ENCODE measurements at places on chromosomes 13 and 19. TPM values are rescaled to one million over a fixed set of nuclear protein-coding genes. Genes with fewer than 3 reads are reported as not detected.

Gene SHISA2
- not detected for total RNA-seq

Gene VSTM1
- not detected for total RNA-seq

GRCh38 chr19:46859637-46860124, 1.1 kb upstream of the ARHGAP35 start:
- H3K4me3 ChIP-seq, result peak overlapping the region; percentile 69
- H3K4me1 ChIP-seq, result peaks cover 59% of the 10 kb centered on the region
- H3K36me3 ChIP-seq, result no peaks in the 10 kb centered on the region
- peak overlapping the region; percentile 99 for H3K27ac ChIP-seq

DNA sequence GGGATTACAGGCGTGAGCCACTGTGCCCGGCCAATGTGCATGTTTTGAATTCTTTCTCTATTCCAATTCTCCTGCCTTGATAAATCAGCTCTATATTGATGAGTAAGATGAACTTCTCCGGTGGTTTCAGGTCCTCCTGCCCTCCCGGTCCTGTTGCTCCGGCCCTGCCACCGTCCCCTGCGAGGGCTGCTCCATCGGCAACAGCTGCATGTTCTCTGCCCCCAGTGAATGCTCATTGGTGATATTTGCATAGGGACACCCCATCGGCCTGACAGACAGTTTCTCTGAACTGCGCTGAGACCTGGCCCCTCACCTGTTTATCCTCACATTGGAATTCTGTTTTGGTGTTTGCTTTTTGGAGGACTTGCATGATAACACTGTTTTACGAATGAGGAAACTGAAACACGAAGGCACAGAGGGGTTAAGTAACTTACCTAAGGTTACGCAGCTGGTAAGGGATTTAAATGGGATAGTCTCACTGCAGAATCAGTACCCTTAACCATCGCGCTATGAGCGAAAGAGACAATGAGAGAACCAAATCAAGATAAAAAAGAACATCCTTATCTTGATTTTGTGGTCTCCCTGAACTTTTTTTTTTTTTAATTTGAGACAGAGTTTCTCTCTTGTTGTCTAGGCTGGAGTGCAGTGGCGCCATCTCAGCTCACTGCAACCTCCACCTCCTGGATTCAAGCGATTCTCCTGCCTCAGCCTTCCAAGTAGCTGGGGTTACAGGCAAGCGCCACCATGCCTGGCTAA, 32.2 kb downstream of the ZNF557 start:
- no peaks in the 10 kb centered on the region for H3K36me3 ChIP-seq
- H3K27me3 ChIP-seq, result peaks cover 5% of the 10 kb centered on the region
- no peak for DNase-seq
- H3K27ac ChIP-seq, result no peak overlapping the region
- H3K4me3 ChIP-seq, result no peak overlapping the region

- no peak overlapping the region for H3K4me3 ChIP-seq
- H3K4me1 ChIP-seq, result peaks cover 14% of the 10 kb centered on the region
- no peaks in the 10 kb centered on the region for H3K27me3 ChIP-seq
- no peak for DNase-seq
- peak overlapping the region; percentile 20 for H3K27ac ChIP-seq
These were observed 36.7 kb upstream of the LPAR6 start for GRCh38 chr13:48449656-48450055.

Gene IZUMO2
- not detected for total RNA-seq

- peaks cover 16% of the 10 kb centered on the region for H3K4me1 ChIP-seq
- no peak overlapping the region for H3K27ac ChIP-seq
- DNase-seq, result no peak
- H3K4me3 ChIP-seq, result no peak overlapping the region
- H3K36me3 ChIP-seq, result no peaks in the 10 kb centered on the region
- no peaks in the 10 kb centered on the region for H3K27me3 ChIP-seq
These were observed 26.4 kb downstream of the KCTD4 start for GRCh38 chr13:45174478-45174877.

Gene NECTIN2
- total RNA-seq, result 93.7 TPM

DNA sequence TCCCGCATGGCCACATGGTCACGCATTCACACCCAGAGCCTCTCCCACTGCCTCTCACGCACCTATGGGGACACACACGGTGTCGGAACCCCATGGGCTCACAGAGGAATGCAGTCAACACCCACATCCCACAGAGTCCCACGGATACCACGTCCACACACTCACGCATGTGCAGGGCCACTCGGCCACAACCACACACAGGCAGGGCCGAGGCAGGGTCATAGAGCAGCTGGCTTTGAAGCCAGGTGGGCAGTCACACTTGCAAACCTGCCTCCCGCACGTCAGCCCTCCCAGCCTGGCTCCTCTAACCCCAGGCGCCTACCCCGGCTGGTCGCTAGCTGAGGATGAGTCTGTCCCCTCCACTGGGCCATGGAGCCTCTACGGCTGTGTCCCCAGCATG, 8.1 kb downstream of the ERCC2 start:
- no peaks in the 10 kb centered on the region for H3K4me1 ChIP-seq
- no peak overlapping the region for H3K4me3 ChIP-seq
- no peak overlapping the region for H3K27ac ChIP-seq
- no peaks in the 10 kb centered on the region for H3K27me3 ChIP-seq
- H3K36me3 ChIP-seq, result no peaks in the 10 kb centered on the region

- no peaks in the 10 kb centered on the region for H3K36me3 ChIP-seq
- H3K27ac ChIP-seq, result peak overlapping the region; percentile 47
- H3K4me1 ChIP-seq, result peaks cover 37% of the 10 kb centered on the region
- H3K4me3 ChIP-seq, result no peak overlapping the region
These were observed 53.1 kb downstream of the ARHGAP35 start for GRCh38 chr19:46913852-46914430.

GRCh38 chr19:45179072-45179891, 698 bp downstream of the BLOC1S3 start:
- peak overlapping the region; percentile 70 for H3K4me3 ChIP-seq
- peak; percentile 42 for DNase-seq
- H3K4me1 ChIP-seq, result peaks cover 28% of the 10 kb centered on the region
- H3K27ac ChIP-seq, result peak overlapping the region; percentile 95
- no peaks in the 10 kb centered on the region for H3K36me3 ChIP-seq
- H3K27me3 ChIP-seq, result no peaks in the 10 kb centered on the region

Gene NCAN
- not detected for total RNA-seq

DNA sequence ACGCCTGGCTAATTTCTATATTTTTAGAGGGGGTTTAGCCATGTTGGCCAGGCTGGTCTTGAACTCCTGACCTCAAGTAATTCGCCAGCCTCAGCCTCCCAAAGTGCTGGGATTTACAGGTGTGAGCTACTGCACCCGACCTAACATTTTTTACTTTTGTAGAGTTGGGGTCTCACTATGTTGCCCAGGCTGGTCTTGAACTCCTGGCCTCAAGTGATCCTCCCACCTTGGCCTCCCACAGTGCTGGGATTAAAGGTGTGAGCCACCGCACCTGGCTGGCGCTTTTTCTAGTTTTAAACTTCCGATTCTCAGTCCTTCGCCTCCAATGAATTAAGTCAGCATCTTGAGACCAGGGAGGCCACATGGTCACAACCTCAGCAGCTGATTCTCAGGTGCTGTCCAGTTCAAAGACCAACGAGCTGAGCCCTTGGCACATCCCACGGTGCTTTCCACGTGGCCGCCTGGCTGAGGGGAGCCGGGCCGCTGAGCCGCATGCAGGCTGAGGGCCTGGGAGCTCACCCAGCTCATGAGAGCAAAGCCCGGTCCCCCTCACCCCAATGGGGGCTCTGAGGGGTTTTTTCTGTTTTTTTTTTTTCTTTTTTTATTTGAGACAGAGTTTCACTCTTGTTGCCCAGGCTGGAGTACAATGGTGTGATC, 9.1 kb downstream of the AP3D1 start:
- H3K4me3 ChIP-seq, result no peak overlapping the region
- no peaks in the 10 kb centered on the region for H3K27me3 ChIP-seq
- no peaks in the 10 kb centered on the region for H3K4me1 ChIP-seq
- H3K36me3 ChIP-seq, result no peaks in the 10 kb centered on the region

Gene ZNF880
- total RNA-seq, result 7.8 TPM

- no peaks in the 10 kb centered on the region for H3K27me3 ChIP-seq
- peak overlapping the region; percentile 31 for H3K4me3 ChIP-seq
These were observed 1.1 kb upstream of the MPND start for GRCh38 chr19:4342314-4342614.

Gene FXYD1
- total RNA-seq, result 10.6 TPM

DNA sequence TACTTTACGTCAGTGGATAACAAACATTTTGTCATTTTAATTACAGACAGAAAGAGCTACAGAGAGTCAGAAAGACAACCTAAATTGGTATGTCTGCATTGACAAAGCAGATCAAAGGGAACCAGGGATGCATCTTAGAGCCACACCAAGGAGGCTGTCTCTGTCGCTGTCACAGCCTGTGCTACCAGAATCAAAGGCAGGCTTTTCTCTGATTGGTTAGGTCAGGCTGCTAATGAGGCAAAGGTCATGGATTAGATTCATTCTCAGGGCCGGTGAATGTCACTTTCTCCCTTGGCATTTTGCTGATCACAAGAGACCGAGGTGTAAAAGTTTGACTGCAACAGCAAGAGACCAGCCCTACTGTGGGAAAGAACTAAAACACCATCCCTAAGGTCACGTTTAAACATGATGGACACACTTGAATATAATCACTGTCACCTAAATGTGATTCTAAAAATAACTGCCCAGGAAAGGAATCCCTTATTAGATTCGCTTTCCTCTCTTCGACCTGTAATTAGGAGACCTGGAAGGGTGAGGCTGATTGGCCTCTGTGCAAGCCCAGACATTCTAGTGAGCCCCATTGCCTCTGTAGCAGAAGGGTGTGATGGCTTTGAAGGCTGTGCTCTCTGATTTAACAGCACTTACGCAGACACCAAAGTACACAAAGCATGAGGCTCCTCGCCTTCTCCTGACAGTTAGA, 314.4 kb upstream of the NBEA start:
- DNase-seq, result no peak
- no peak overlapping the region for H3K4me3 ChIP-seq
- H3K27me3 ChIP-seq, result no peaks in the 10 kb centered on the region

- H3K4me3 ChIP-seq, result peak overlapping the region; percentile 96
- peak overlapping the region; percentile 99 for H3K27ac ChIP-seq
- DNase-seq, result no peak
- H3K36me3 ChIP-seq, result no peaks in the 10 kb centered on the region
- no peaks in the 10 kb centered on the region for H3K27me3 ChIP-seq
These were observed 969 bp downstream of the AKT2 start for GRCh38 chr19:40284251-40284500.

Gene FXYD3
- total RNA-seq, result 1,678 TPM

- no peaks in the 10 kb centered on the region for H3K36me3 ChIP-seq
- H3K4me1 ChIP-seq, result peaks cover 12% of the 10 kb centered on the region
- no peaks in the 10 kb centered on the region for H3K27me3 ChIP-seq
- no peak overlapping the region for H3K4me3 ChIP-seq
- no peak for DNase-seq
These were observed 266.7 kb downstream of the SPRY2 start for GRCh38 chr13:80074143-80074752.

- no peak overlapping the region for H3K4me3 ChIP-seq
- no peak overlapping the region for H3K27ac ChIP-seq
- no peaks in the 10 kb centered on the region for H3K4me1 ChIP-seq
- H3K36me3 ChIP-seq, result peaks cover 42% of the 10 kb centered on the region
- DNase-seq, result no peak
These were observed 23.3 kb downstream of the LAMP1 start for GRCh38 chr13:113320226-113320875.

DNA sequence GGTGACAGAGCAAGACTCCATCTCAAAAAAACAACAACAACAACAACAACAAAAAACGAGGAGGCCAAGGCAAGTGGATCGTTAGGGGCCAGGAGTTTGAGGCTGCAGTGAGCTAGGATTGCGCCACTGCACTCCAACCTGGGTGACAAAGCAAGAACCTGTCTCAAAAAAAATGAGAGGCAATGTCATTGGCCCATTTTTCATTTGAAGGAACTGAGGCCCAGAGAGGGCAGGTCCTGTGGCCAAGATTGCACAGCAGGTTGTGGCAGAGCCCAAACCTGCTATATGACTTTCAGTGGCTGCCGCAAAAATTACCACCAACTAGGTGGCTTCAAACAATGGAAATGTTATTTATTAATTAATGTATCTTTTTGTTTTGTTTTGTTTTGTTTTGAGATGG, 5.5 kb downstream of the PIK3R2 start:
- H3K4me1 ChIP-seq, result peaks cover 56% of the 10 kb centered on the region
- no peak overlapping the region for H3K27ac ChIP-seq
- H3K4me3 ChIP-seq, result no peak overlapping the region
- no peaks in the 10 kb centered on the region for H3K27me3 ChIP-seq
- no peak for DNase-seq

Gene ZNF177
- total RNA-seq, result 1.8 TPM

DNA sequence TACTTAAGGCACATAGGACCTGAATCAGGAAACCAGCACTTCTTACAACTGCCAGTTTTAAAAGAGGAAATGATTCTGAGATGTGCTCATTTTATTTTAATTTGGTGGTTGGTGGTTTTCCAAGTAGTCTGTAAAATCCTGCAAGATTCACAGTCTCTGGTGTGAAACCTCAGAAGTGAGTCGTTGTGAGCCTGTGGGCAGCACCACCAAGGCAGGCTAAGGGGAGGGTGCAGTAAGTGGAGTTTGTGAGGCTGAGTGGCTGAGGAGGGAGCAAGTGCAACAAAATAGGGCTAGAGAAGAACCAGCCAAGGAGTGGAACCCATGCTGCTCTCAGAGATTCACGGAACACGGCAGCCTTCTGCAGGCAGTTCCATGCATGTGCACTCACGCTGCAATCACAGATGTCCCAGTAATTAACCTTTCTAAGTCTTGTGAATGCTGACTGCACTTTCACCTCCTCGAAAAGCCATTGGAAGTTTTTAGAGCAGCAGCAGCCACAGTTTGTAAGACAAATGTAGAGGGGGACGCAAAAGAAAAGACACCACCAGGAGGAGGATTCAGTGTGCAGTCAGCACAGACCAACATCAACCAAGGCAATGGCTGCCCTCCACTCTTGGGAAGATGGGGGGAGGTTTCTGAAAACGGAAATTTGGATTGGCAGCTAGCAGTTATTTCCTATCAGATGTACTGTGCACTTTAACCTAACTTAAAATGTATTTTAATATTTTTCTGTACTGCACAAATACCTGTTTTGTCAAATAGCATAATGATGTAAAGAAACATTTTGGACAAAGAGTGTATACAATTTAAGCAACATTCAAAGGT, 44.9 kb downstream of the ESD start:
- DNase-seq, result no peak
- no peaks in the 10 kb centered on the region for H3K36me3 ChIP-seq
- no peaks in the 10 kb centered on the region for H3K27me3 ChIP-seq
- no peak overlapping the region for H3K4me3 ChIP-seq
